ENCODE measurements at places on chromosomes 1 and 21. TPM values are rescaled to one million over a fixed set of nuclear protein-coding genes. Genes with fewer than 3 reads are reported as not detected.

HSD11B1 gene
- polyA plus RNA-seq: 5.6 TPM

PLA2G4A gene
- not detected for polyA plus RNA-seq

DLGAP3 gene
- 0.18 TPM for polyA plus RNA-seq

PYGO2 gene
- 54.2 TPM for polyA plus RNA-seq

TTC34 gene
- not detected for polyA plus RNA-seq

REN gene
- not detected for polyA plus RNA-seq

FAM151A gene
- polyA plus RNA-seq: not detected

MYCL gene
- polyA plus RNA-seq: not detected
